ENCODE measurements at places on chromosomes 7 and 10.
A peak's percentile ranks its signal among the peaks of the same experiment; 100 is the strongest.

- DNase-seq = no peak
Measured at GRCh38 chr10:127855976-127856375, 36.8 kb downstream of the CLRN3 start.

DNA sequence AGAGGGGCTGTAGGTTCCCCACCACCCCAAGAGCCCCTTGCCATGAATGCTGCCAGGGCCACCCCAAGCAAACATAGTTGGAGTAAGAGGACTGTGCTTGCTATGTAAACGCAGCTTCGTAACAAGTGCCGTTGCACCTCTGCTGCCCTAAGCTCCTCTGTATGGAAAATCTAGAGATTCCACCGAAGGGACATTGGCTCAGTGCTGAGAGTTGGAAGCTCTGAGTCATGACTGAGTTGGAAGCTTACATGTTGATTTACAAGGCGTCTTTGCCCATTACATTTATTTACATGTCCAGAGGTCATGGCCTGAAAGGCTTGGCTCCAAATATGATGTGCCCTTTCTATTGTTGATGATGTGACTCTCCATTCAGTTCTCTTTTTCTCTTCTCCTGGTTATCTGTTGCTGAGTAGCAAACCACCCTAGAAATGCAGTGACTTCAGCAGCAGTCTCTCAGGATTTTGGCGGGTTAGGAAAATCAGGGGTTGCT lies 233.1 kb upstream of the TCF7L2 start:
- no peak for DNase-seq

DNA sequence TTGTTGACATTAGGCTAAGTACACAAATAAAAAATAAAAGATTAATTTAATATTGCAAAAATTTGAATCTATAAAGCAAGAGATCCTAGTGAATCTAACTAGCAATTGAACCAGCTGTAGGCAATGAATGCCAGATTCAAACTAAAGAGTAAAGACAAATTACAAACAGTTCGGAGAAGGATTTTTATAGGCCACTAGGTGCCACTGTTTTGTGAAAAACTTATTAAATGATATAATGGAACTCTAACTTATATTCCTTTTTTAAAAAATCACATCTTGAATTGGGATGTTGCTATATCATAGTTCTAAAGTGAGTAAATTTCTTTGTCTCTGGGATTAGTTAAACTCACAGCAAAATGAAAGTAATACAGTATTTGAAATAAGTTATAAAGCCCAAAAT lies 39.1 kb upstream of the GNAI1 start:
- DNase-seq = no peak

DNA sequence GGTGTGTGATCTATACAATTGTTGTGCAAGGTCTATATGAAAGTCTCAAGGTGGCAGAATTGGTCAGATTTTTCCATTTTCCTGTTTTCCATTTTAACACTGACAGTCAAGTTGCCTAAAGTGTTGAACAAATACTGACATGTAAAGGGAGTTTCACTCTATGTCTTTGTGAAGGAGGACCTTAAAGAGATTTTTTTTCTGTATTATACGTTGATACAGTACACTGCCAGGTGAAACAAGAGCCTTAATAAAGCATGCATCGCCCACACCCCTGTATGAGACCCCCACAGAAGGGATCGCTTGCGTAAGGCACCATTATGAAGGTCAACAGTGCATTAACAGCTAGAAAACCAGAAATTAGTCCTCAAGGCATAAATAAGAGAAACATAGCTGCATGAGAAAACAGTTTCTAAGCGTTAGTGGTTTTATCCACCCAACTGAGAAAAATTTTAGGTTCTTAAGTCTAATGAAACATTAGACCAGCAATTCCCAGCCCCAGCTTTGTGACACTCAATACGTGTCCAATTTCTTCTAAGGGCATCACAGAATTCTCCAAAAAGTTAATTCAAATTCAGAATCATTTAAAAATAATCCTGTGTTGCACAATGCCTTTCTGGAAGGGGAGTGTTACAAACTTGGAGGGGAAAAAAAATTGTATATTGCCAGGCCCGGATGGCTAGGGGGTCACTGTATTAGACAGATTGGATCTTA lies 6.9 kb downstream of the KLF6 start:
- DNase-seq = no peak

- DNase-seq = no peak
Measured at GRCh38 chr10:117339578-117339977, 35.7 kb downstream of the PDZD8 start.

- DNase-seq = peak; percentile 95
Measured at GRCh38 chr7:100429637-100430492, at the start of gene MEPCE. MEPCE (plus strand) TSS chr7:100429831; CDS start chr7:100430019, 188 bp downstream.

Data from activated gamma-delta T cell (primary cell).